A549 treated with Mapracorat at 1 μM for 4 hours (cell line): ENCODE measurements at places on chromosomes 16 and 17. TPM values are rescaled to one million over a fixed set of nuclear protein-coding genes. Genes with fewer than 3 reads are reported as not detected.

TLCD1 gene
- total RNA-seq: 34.3 to 51.2 TPM (median 45.0 TPM) in 5 replicates

SOCS3 gene
- 27.6 to 43.3 TPM (median 36.9 TPM) in 5 replicates for total RNA-seq

RRAD gene
- 27.6 to 46.6 TPM (median 39.4 TPM) in 5 replicates for total RNA-seq

CD300E gene
- total RNA-seq: not detected in 5 replicates

GNGT2 gene
- 0.43 to 1.1 TPM (median 0.75 TPM) in 5 replicates for total RNA-seq

SLC47A2 gene
- total RNA-seq: 0.08 to 0.23 TPM (median 0.13 TPM) in 4 of 5 replicates, not detected in the other

PDILT gene
- total RNA-seq: not detected in 5 replicates

ITGAX gene
- total RNA-seq: 1.1 to 1.6 TPM (median 1.3 TPM) in 5 replicates

GOSR1 gene
- total RNA-seq: 33.2 to 45.2 TPM (median 37.9 TPM) in 5 replicates

TMC8 gene
- total RNA-seq: 0.16 to 0.27 TPM (median 0.26 TPM) in 5 replicates

KRTAP4-9 gene
- total RNA-seq: not detected in 5 replicates

CRHR1 gene
- 0.07 to 0.28 TPM (median 0.17 TPM) in 4 of 5 replicates, not detected in the other for total RNA-seq

MPHOSPH6 gene
- total RNA-seq: 25.7 to 43.8 TPM (median 28.2 TPM) in 5 replicates
